ENCODE measurements at places on chromosomes 6 and 20.

DNA sequence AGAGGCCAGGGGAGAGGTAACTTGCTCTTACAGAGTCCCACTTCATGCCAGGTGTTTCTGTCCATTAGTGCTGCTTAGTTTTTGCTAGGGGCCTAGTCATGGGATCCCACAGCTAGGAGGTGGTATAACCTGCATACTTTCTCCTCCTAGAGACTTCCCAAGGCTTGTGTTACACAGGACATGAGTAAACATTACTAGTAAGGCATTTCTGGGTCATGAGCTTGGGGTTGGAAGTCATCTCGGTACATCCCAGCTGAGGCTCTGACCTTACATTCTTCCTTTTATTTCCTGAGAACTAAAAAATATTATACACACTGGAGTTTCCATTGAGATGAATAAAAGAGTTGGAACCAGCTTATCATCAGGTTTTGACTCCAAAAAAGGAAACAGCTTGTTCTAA lies 20.9 kb upstream of the PNPLA1 start:
- no peak for DNase-seq

- DNase-seq: peak; percentile 6
Measured at GRCh38 chr20:44736170-44737021, 9.3 kb upstream of the KCNK15 start.

GRCh38 chr6:74720923-74721322 lies 484.9 kb downstream of the COL12A1 start:
- no peak for DNase-seq

- DNase-seq: no peak
Measured at GRCh38 chr6:140269591-140270165, 895.2 kb upstream of the CITED2 start.

- no peak for DNase-seq
Measured at GRCh38 chr20:59643615-59644061, 39.3 kb downstream of the PHACTR3 start.

GRCh38 chr6:168292826-168293225 lies 26.8 kb downstream of the DACT2 start:
- DNase-seq: no peak

DNA sequence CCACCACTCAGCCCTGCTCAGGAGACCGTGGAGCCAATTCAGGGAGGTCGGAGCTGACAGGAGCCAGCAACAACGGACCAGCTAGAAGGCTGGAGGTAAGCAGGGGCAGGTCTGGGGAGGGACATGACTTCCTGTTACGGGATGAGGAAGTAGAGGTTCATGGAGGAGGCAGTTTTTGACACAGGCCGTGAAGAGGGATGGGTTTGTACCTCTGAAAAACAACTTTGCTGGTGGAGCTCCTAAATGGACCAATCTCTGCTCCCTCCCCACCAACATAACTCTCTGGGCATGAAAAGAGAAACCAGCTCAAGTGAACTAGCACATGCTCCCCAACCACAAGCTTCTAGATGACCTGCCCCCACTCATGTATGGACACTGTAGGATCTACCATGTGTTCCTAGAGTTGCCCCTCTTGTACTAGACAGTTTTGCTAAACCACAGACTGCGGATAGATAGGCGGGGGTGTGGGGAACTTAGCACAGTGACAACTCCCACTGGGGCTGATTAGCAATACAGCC lies 31.4 kb downstream of the RALGAPA2 start:
- DNase-seq: no peak

DNA sequence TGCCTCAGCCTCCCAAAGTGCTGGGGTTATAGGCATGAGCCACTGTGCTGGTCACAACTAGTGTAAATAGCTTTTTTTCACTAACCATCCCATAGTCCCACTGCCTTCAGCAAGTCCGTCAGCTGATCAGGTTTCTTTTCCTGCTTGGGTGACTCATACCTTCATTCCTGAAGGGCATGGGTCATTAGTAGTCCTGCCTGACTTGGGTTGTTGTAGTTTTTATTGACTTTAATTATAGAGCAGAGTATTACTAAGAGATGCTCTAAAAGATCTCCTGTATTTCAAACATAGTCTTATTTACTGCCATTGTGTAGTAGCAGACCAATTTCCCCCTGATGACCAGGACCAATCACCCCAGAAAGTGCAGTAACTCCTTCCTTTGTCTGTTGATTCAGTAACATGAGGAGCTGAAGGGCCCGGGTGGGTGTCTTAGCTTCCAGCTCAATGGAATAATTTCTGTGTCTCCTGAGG lies 25.8 kb downstream of the HLA-C start:
- DNase-seq: no peak

GRCh38 chr6:6319952-6320811 lies at the start of gene F13A1:
Gene F13A1 (minus strand): TSS chr6:6320662. CDS start chr6:6318664, 1,998 bp downstream.
- no peak for DNase-seq

DNA sequence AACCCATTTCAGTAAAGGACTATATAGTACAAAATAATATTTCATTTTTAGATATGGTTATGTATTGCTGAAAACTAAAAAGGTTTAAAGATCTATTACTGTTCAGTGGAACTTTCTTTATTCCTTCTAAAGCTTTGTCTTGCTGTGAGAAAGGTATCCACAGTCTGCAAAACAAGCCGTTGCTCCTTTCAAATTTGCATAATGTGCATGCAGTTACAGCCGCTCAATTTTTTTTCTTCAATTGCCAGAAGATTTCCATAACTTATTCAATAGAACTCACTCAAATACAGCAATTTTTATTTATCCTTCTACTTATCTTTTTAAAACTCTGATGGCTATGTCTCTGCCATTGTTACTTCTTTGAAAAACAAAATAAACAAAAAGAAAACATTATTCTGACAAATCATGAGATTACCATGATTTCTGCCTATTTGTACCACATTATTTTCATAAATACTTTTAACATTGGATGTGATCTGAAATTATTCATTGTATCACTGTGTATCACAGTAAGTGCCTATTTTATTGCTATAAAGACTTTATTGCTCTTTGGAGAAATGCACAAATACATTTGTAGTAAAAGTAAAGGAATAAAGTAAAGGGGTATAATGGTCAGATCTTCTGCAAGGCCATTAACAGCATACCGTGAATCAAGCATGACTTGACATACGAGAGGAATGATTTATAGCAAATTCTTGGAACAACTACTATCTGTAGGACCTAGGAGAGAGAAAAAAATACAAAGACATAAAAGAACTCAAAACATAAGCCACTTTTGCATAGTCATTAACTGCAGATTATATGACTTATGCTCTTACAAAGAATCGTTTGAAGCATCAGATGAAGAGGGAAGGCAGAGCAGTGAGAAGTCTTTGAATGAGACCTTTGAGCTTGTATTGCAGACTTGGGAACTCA lies 29.6 kb upstream of the HBS1L start:
- no peak for DNase-seq

GRCh38 chr20:38919683-38920082 lies 6.5 kb upstream of the FAM83D start:
- no peak for DNase-seq

GRCh38 chr20:25233016-25233772 lies 14.7 kb upstream of the PYGB start:
- DNase-seq: no peak

DNA sequence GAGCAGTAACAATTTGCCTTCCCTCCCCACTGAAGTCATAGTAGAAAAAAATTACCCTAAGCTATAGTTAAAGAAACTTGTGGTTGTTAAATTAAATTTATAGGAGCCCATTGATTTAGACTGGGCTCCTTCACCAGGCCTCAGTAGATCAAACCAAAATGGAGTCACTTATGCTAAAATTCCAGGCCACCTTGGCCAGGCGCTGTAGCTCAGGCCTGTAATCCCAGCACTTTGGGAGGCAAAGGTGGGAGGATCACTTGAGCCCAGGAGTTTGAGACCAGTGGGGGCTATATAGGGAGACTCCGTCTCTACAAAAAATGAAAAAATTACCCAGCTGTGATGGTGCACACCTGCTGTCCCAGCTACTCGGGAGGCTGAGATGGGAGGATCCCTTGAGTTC lies 15.0 kb upstream of the GMNN start:
- no peak for DNase-seq

- DNase-seq: no peak
Measured at GRCh38 chr6:98724537-98724936, 109.8 kb upstream of the POU3F2 start.

GRCh38 chr20:59972037-59972801 lies 14.0 kb downstream of the CDH26 start:
- no peak for DNase-seq

DNA sequence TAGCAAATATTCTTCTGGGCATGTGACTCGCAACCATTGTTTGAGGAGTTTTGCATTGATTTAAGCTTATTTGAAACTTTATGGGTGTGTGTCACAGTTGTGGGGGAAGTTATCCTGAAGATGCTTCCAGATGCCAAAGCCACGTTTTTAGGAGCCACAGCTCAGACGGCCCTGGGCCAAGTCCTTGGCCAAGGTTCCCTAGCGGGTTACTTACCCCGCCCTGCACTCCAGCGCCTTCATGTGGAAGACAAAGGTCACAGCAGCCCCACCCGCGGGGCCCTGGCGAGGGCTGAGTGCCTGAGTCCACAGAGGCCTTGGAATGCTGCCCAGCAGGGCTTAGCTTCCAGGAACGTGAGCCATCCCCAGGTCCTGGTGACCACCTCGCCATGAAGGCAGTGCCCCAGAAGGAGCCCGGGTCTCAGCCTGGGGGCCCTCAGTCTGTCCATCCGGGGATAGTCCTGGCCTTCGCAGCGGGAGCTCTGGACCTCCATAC lies 308.3 kb downstream of the CDH4 start:
- DNase-seq: no peak

DNA sequence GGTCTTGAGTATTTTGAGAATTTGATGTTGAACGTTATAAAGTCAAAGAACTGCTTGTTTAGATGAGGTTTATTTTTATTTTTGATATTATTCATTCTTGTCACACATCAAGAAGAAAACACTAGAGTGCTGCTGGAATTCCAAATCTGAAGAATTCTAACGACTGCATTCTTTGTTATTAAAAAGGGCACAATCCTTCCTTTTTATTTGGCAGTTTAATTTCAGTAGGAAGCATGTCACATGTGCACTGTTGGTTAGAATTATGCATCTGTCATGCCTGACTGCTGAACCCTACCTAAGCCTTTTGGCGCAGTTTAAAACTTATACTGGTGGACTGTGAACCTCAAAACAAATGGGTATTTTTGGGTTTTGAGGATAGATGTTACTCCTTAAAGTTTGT lies 4.0 kb downstream of the ID4 start:
- no peak for DNase-seq

- no peak for DNase-seq
Measured at GRCh38 chr6:84575264-84575663, 189.1 kb downstream of the TBX18 start.

DNA sequence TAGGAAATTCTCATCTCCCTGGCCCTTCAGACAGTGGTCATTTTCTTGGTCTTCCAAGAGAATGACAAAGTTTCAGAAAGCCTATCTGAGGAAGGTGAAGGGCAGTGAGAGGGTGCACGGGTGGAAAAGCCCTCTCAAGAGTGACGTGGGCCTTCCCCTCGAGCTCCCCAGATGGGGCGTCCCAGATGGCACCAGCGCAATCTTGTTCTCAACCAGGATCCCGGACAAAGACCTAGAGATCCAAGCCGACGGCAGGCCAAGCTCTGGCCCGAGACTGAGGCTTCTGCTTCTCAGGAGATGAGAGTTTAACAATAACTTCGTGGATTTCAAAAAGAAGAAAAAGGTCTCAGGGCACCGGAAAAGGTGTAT lies 797 bp upstream of the ZNF133 start:
- no peak for DNase-seq

DNA sequence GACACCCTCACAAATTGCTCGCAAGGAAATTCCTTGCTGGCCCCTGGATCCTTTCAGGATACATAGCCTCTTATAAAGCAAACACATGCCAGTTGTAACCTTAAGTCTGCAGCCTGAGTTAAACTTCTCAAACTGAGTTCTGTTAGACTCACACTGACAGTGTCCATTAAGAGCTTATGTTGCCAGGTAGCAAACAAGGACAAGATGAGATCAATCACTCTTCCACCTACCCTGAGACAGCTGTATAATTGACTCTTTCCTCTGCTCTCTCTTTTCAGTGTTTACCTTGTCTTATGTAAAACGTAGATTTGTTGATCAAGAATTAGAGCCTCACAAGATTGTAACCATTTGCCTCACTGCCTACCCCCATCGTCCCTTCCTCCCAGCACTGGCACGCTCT lies 359.8 kb downstream of the EPM2A start:
- no peak for DNase-seq

DNA sequence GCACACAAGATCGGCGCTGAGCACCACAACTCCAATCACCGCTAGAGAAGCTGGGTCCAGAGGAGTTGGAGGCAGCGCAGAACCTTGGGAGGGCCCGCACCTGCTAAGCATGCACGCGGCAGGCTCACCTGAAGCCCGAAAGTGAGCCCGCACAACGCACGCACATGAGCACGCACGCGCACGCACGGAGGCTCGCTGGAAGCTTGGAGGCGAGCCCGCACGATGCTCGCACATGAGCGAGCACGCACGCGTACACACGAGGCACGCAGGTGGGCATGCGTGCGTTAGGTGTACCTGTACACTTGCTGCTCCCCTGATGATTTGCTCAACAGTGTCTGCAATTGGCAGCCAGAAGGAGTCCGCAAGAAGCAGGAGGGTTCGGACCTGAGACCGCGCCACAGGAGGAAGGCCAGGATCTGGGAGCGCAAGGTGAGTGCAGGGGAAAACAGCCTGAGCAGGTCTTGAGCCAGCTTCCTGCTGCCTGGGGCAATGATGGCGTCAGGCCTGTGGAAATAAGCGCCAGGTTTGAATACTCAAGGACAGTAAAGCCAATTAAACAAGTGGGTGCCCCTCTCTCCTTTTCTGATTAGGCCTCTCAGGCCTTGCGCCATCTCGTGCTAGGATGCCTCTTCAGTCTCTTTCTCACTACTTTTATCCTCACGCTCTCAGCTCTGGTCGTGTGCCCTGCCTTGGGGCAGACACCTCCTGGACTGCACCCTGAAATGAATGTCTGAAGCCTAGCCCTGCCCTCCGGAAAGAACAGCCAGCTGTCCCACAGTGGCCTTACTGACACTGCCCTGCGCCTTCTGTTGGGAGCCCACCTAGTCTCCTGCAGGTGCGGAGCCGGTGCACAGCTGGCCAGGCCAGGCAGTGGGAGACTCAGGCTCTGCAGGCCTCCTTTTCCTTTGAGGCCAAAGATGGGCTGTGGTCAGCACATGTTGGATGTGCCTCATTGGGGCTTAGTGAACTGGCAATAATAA lies 340.4 kb downstream of the CDC5L start:
- no peak for DNase-seq

DNA sequence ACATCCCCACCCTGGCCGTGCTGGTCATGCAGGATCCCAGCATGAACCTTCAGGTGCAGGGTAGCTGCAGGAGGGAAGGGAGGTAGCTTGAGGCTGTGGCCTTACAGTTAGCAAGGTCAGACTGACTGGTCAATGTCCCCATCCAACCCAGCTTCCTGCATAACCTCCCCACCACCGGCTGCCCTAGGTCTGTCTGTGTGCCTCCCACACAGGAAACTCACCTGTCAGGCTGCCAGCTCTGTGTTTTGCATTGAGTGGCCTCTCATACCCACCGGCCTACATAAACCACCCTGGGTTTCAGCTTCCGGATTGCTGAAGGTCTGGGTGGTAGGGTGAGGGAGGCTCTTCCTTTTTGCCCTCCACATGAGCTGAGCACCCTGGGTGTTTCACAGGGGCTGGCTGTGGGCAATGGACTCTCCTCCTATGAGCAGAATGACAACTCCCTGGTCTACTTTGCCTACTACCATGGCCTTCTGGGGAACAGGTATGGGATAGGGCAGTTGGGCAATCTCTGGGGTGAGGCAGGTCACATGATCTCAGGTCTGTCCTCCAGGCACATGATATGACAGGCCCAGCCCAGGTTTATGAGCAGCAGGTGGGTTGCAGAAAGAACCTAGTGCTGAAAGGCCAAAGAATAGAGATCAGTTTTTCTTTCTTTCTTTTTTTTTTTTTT lies 1.8 kb downstream of the CTSA start:
- peak; percentile 31 for DNase-seq
